HEK293T (cell line): ENCODE measurements at places on chromosomes 1 and 21.
A peak's percentile ranks its signal among the peaks of the same experiment; 100 is the strongest.

- DNase-seq: no peak
These were observed 67.5 kb downstream of the SPAG17 start for GRCh38 chr1:118117521-118117920.

- no peak for DNase-seq
These were observed 14.4 kb upstream of the IGSF21 start for GRCh38 chr1:18093193-18093592.

GRCh38 chr1:87428367-87428766, 99.7 kb downstream of the LMO4 start:
- DNase-seq: no peak

- no peak for DNase-seq
These were observed 85.5 kb upstream of the CACNA1E start for GRCh38 chr1:181397845-181398244.

- peak; percentile 86 for DNase-seq
These were observed at the start of gene PFKL for GRCh38 chr21:44299458-44300261. TSS of gene PFKL (plus strand) at chr21:44300053. CDS start at chr21:44300106, 53 bp downstream.

GRCh38 chr21:31268090-31268489, 76.0 kb downstream of the TIAM1 start:
- no peak for DNase-seq

DNA sequence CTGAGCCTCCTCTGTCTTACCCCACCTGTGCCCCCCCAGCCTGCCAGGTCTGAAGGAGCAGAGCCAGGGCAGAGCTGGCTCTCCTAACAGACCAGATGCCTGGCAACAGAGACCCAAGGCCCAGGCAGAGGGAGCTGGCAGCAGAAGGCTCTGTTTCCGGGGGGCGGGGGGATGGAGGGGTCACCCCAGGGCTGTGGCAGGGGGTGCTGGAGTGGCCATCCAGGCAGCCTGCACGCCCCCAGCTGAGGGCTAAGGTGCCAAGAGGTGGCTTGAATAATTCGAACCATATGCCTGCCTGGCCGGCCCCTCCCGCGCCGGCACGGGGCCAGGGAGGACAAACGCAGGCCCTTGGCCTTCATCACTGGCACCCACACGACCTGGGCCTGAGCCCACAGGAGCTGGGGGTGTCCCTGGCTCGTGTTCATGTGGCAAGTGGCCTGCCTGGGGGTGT, 16.0 kb upstream of the PLEKHG5 start:
- DNase-seq: no peak

- DNase-seq: no peak
These were observed 72.2 kb downstream of the PHTF1 start for GRCh38 chr1:113686891-113687618.

DNA sequence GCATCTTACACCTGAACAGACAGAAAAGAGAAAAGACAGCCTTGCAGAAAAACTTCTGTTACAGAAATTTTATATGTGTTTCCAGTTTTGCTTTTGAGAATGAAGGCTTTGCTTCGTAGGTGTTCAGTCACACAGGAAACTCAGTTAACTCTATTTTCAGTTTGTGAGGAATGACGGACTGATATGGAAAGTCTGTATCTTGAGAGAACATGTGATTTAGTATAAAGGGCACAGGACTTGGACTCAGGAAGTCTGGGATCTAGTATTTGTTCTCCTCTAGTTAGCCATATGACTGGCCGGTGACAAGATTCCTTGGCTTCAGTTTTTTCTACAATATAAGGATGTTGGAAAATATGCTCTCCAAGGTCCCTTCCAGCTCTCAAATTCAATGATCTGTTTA, 149.1 kb downstream of the OLFM3 start:
- no peak for DNase-seq

DNA sequence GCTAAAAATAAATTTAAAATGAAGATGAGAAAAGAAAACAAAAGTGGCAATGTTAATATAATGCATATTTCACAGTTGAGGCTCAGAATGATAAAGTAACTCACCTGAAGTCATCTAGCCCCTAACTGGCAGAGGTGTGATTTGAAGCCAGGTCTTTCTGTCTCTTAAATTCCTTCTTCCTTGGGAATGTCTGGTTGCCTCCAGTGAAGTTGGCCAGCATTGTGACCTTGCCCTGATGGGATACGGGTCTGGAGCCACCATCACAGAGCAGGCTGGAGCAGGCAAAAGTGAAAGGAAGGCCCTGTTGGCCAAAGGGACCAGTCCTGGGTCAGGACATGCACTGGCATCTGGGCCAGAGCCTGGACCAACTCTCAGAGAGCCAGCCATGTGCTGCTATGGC, 111.7 kb downstream of the EPHB2 start:
- no peak for DNase-seq
